ENCODE measurements at places on chromosomes 4 and X.

DNA sequence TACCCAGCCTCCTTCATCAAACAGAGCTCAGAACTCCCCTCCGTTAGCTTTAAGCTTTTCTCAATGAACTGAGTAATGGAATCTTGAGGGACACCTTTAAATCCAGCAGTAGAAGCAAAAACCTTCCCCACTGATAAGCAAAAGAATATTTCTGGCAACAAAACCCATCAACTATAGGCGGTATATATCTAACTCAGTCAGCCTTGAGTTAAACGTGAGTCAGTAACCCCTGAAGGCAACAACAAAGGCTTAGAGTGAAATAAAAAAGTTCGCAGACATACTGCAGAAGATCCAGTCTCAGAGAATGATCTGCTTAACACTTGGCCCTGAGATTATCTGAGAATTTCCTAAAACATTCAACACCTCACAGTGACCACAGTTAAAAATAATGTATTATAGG, 77.2 kb downstream of the DMD start:
- DNase-seq: no peak

DNA sequence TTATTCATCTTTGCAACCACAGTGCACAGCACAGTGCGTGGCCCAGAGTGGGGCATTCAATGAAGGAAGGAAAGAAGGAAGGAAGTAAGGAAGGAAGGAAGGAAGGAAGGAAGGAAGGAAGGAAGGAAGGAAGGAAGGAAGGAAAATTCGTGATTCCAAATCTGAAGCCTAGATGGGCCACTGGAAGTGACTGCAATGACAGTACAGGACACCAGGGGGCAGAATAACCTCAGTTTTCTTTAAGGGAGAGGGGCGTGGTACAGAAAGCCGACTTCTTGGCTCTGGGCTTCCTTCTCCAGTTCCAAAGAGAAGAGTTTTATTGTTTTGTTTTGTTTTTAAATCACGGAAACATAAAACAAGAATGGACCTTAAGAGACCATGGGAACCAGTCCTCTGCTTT, 47.8 kb downstream of the APLN start:
- peak; percentile 55 for DNase-seq

- DNase-seq: no peak
These were observed 220.3 kb upstream of the VEGFC start for GRCh38 chr4:177012918-177013545.

DNA sequence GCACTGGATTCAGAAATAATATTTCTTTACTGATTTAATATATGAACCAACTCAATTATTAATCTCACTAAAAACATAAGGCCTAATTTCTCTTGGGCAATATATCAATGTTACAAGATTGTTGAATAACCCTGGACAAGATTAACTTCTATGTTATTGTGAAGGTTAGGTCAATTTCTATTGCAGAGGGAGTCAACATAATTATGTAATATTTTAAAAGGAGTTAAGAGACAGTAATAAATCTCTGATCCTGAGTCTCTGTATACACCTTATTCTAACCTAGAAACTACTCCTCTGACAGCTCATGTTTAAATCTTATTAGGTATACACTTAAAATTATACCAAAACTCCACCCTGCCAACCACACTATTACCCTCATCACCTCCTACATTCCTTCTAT, 15.1 kb upstream of the GPRIN3 start:
- no peak for DNase-seq

GRCh38 chr4:78545275-78546246, 6.0 kb upstream of the ANXA3 start:
- DNase-seq: no peak

GRCh38 chrX:118216087-118216486, 99.5 kb upstream of the KLHL13 start:
- no peak for DNase-seq

DNA sequence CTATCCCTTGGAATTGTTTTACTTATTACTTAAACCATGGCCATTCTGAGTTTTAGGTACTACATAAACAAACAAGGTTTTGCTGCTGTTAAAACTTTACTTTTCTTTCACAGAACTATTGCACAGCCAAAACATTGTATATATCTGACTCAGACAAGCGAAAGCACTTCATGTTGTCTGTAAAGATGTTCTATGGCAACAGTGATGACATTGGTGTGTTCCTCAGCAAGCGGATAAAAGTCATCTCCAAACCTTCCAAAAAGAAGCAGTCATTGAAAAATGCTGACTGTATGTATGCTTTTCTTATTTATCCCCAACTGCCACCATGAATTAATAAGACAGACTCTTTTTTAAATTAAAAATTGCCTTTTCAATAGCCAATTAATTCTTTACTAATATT, 69.8 kb downstream of the CCKAR start:
- no peak for DNase-seq

All from activated CD4-positive, alpha-beta T cell treated with anti-CD3 and anti-CD28 coated beads, Interleukin-2, Interleukin-4, amounts not matched to agents 100 ng/mL and 50 ng/mL, durations not matched to agents 16 hours and 8 hours (primary cell).